ENCODE measurements at places on chromosomes 5 and 9.

DNA sequence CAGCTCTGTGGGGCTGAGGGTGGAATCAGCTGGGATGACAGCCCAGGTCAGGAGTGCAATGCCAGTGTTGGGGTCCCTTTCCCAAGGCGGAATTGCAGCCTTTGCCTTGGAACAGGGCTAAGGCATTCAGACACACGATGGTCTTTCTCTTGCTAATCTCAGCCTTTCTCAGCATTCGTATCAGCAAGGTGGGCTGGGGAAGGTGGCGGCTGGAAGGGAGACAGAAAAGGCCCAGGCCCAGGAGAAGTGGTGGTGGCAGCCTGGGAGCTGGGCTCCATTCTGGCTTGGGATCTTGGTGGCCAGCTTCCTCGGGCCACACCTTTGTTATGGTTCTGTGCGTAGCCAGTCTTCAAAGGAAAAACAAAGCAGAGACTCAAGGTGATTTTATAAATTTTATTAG, 1.1 kb upstream of the ARHGEF28 start:
- DNase-seq, result no peak

GRCh38 chr9:113935677-113936380, 59.7 kb downstream of the ZNF618 start:
- DNase-seq, result no peak

DNA sequence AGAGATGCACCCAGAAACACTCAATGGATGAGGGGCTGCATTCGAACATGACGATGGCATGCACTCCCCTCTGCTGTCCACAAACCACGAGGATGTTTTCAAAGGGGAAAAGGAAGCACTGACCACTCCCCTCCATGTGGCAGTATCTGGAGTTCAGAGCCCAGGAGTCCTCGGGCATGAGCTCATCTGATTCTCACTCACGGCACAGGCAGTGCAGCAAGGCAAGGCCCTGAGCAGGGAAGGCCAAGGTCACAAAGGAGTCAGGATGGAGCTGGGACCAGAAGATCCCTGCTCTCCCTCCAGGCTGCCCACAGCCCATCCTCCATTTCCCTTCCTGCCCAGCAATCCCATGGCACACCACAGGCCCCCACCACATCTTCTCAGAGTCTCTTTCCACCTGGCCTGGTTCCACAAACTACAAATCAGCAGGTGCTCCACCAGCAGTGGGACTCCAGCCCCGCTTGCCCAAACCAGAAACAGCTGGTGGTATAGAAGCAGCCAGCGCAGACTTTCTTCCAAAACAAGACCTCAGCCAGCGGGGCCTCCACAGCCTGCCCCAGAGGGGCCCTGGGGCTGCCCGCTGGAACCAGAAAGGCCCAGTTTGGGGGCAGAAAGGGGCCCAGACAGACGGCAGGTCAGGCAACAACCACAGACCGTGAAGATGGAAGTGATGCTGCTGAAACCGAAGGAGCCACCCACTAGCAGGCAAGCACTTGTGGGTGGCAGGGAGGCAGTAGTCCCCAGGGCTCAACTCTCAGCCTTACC, 12.2 kb downstream of the TNIP1 start:
- no peak for DNase-seq

GRCh38 chr9:105296877-105297287, 52.4 kb downstream of the SLC44A1 start:
- no peak for DNase-seq

DNA sequence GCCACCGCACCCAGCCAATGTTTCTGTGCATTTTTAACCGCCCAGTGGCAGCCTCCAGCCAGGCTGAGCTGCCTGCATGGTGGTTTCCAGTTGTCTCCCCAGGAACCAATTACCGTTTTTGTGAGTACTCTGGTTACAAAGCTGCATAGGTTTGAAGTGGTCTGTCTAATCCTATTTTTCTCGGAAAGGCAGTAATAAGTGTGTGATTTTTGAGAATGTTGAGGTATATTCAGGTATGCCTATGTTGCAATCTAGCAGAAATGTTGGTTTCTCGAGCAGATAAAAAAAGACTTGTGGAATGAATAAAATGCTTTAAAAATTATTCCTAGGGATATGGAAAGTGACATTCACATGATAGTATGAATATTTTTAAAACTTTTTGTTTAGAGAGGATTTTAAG, 41.5 kb upstream of the ANKH start:
- no peak for DNase-seq

GRCh38 chr5:171796436-171796835, 10.8 kb downstream of the SMIM23 start:
- no peak for DNase-seq

DNA sequence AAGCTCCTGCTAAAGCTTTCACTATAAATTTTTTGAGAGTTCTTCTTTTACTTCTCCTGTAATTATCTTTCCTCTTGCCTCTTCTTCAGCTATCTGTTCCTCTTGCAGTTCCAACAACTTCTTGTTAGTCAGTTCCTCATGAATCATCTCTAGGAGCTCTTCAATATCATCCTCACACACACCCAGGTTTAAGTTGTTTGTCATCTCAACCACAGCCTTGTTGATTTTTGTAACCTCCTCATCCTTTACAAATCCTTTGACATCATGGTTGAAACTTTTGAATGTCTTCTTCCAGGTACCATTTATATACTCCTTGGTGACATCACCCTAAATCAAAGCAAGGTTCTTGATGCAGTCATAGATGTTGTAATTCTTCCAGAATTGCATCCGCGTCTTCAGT, 106.3 kb upstream of the MAMDC2 start:
- DNase-seq, result no peak

DNA sequence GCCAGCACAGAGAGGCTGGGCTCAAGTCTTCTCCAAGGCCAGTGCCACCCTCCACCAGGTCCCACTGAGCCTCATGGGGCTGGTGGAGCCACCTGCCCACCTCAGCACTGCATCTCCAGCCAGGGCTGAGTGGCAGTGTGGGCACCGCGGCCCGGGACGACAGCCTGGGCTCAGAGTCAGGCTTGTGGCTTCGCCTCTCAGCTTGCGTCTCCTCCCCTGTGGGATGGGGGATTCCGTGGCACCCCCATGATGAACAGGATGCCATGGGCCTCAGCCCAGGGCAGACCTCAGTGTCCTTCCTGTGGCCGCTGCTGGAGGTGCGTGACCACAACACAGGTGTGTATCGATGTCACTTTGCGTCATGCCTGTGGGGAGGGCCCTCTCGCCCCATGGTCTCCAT, 136.4 kb upstream of the PPP1R26 start:
- no peak for DNase-seq

GRCh38 chr5:172707285-172708182, 63.5 kb downstream of the DUSP1 start:
- no peak for DNase-seq

DNA sequence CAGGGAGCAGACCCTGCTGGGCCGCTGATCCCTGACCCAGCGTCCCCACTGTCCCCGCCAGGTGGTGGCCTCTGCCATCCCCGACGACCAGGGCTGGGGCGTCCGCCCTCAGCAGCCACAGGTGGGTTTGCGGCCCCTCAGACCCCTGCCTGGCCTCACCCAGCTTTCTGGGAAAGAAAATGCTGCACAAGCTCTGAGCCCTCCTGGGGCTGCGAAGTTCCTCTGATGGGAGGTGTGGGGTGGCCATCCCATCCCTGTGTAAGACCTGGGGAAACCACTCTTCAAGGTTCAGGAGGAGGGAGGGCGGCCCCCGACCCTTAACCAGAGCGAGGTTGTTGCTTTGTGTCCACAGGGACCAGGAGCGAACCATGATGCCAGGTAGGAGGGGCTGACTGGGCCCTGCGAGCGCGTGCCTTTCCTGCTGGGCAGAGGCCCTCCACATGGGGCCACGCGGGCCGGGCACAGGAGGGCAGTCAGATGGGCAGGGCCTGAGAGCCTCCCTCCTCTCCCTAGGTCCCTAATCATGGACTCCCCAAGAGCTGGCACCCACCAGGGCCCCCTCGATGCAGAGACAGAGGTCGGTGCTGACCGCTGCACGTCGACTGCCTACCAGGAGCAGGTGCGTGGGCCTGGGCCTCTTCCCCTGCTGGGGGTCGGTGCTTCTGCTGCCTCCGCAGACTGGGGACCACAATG, 7.7 kb downstream of the NOXA1 start:
- DNase-seq, result no peak

GRCh38 chr9:1083325-1083913, 33.3 kb downstream of the DMRT2 start:
- DNase-seq, result no peak

GRCh38 chr5:88374391-88374790, 105.7 kb upstream of the TMEM161B start:
- no peak for DNase-seq

DNA sequence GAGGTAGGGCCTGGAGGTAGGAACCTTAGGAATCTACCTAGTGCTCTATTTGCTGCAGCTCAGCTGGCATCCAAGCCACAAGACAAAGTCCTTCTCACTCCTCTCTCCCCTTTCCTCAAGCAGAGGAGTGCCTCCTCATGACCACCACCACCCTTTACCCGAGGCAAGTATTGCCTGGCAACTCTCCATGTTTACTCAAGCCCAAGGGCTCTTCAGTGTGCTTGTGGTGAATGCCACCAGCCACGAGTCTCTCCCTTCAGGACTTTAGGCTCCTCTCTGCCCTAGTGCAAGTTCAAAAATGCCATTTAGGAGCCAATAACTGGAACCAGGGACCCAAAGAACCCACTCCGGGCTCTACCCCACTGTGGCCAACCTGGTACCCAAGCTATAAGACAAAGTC, 514.5 kb upstream of the RGMB start:
- DNase-seq, result no peak

- DNase-seq, result no peak
Observed at GRCh38 chr5:56413546-56413945, 180.4 kb upstream of the ANKRD55 start.

- DNase-seq, result no peak
Observed at GRCh38 chr5:39440958-39441624, 16.3 kb upstream of the DAB2 start.

- DNase-seq, result no peak
Observed at GRCh38 chr5:91386120-91386519, 3.0 kb upstream of the ARRDC3 start.

GRCh38 chr9:78115073-78115472, 83.5 kb upstream of the GNAQ start:
- peak; percentile 25 for DNase-seq

DNA sequence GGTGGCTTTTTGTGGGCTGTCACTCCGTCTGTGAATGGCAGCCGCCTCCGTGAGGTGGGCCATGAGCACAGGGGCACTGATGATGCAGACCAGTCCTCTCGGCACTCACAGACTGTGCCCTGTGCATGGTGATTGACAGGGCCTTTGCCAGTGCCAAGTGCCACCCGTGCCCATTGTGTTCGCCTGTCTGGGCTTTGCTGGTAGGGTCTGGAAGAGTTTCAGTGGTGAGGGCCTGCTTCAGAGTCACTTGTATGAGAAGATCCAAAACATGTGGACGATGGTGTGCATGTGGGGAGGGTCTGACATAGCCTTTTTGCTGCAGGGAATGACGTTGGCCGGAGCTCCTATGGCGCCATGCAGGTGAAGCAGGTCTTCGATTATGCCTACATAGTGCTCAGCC, 34.9 kb downstream of the TENT4A start:
- DNase-seq, result no peak

- DNase-seq, result no peak
Observed at GRCh38 chr9:89788434-89788833, 183.6 kb downstream of the GADD45G start.

GRCh38 chr5:5542654-5543053, 120.2 kb downstream of the ICE1 start:
- DNase-seq, result no peak

DNA sequence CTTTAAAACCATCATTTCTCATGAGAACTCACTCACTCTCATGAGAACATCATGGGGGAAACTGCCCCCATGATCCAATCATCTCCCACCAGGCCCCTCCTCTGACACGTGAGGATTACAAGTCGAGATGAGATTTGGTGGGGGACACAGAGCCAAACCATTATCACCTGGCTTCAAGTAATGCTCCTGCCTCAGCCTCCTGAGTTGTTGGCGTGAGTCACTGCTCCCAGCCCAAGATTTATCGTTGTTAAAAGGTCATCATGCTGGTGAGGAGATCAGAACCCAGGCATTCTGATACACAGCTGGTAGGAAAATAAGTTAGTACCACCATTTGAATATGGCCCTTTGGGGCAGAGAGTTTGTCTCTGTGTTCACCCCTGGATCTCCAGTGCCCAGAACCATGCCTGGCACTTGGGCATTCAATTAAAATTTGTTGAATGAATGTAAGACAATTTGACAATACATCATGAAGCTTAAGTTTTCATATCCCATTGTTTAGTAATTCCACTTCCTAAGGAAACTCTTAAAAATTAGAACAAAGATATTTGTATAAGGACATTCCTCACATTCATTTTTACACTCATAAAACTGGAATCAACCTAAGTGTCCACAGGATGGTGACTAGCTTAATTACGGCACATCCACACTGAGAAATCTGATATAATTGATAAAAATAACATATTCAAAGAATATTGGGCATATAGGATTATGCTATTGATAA, 58.0 kb upstream of the COL15A1 start:
- no peak for DNase-seq

DNA sequence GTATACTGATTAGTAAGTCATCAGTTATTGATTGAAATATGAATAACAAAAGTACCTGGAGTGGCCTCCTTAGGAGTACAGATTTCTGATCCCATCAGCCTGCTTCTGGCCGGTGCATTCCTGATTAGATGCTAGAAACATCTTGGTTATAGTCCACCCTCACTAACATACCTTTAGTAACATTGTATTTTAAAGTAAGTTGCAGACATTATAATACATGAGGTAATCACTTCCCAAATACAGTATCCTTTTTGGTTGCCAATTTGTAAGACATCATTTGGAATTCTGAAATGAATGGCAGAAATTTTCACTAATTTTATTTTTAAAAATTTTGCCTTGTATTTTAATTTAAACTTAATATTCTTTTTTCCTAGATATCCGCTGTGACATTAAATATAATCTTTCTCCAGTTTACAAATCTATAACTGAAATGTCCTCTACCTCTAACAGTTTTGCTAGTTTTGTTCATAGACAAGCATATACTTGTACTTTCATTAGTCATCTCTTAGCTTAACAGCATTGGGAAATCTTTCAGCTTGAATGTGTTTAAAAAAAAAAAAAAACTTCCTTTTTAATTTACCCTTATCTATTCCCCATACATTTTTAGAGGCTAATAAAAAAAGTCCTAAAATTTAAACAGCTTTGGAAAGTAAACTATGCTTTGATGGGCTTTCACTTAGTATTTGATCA, 178.9 kb downstream of the XRCC4 start:
- no peak for DNase-seq

DNA sequence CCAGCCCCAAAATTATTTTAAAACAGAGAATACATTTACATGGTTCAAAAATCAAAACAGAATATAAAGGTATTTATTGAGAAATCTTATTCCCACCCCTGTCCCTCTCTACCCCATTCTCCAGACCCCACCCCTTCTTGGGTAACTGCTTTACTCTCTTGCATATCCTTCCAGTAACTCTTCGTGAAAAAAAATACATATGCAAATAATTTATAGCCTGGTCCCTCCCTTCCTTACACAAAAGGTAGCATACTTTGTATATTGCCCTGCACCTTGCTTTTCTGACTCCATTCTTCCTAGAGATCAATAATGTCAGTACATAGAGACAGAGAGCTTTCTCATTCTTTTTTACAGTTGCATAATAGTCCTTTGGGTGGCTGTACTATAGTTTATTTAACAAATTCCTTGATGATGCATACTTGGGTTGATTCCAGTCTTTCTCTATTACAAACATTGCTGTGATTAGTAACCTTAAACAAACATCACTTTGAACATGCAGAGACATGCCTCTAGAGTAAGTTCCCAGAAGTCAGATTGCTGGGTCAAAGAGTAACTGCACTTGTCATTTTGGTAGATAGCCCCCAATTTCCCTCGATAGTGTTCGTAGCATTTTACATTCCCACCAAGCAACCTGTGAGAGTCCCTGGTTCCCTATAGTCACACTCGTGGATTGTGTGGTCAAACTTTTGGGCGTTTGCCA, 47.9 kb downstream of the STOM start:
- no peak for DNase-seq

GRCh38 chr5:158552241-158552640, 547.5 kb downstream of the EBF1 start:
- DNase-seq, result no peak
